GM23338 (cell line): ENCODE measurements at places on chromosomes 1 and 21. TPM values are rescaled to one million over a fixed set of nuclear protein-coding genes. Genes with fewer than 3 reads are reported as not detected.

The ASCL5 gene
- 0.54 TPM in 1 of 2 replicates, not detected in the other for total RNA-seq

GRCh38 chr1:45359882-45360513 lies 19.8 kb upstream of the MUTYH start:
- peak; percentile 77 for DNase-seq

- DNase-seq, result no peak
These were observed 155.2 kb upstream of the IRF2BP2 start for GRCh38 chr1:234765181-234765580.

The PGLYRP3 gene
- not detected in 2 replicates for total RNA-seq

- no peak for DNase-seq
These were observed 12.9 kb downstream of the DESI2 start for GRCh38 chr1:244665771-244666217.

The TSSK3 gene
- not detected in 2 replicates for total RNA-seq

The AMY1B gene
- total RNA-seq, result not detected in 2 replicates

GRCh38 chr1:56508523-56508983 lies 70.8 kb downstream of the PLPP3 start:
- no peak for DNase-seq

DNA sequence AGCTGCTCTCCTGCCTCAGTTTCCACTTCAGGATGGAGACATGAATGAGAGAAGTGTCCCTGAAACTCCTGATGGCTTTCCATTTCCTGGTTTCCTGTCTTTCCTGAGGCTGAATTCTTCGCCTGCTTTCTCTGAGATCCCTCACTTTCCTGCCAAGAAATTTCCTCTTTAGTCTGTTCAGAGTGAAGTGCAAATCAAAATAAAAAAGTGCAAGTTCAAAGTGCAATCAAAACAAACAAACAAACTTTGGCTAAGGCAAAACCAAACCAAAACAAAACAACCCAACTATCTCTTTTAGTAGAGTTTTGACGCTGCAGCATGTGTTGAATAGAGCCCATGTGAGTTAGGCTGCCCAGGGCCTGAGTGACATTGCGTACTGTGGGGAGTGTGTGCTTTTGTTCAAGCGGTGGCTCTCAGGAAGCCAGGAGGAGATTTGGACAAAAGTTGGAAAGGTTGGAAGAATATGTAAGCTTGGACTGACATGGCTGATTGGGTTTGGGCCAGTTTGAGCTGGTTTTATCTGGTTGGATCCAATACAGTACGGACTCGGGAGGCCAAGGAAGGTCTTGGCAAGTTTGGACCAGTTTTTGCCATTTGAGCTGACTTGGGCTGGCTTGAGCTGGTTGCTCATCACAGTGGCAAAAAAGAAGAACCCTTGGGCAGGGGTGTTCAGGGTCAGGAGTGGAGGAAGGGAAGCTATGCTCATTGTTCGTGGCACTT lies 61.1 kb upstream of the TINAGL1 start:
- no peak for DNase-seq

DNA sequence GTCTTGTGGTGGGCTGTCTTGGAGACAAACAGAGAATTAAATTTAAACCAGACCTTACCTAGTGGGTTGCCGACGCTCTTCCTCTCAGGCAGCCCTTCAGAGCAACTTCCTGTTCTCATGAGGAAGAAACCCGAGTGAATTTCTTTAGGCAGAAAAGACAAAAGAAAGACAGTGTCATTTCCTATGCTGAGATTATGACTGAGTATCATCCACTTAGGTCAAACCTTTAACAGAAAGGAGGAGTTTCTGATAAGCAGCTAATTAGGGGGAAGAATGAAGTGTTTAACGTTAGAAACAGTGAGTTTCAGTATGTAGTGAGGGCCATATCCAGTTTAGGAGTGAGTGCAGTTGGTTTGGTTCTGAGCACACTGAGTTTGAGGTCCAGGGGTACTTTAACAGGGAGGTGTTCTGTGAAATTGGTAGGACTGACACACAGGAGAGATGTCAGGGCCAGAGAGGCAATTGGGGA lies 38.7 kb downstream of the FASLG start:
- DNase-seq, result no peak

The ELAPOR1 gene
- 2.1 and 2.4 TPM in 2 replicates for total RNA-seq

DNA sequence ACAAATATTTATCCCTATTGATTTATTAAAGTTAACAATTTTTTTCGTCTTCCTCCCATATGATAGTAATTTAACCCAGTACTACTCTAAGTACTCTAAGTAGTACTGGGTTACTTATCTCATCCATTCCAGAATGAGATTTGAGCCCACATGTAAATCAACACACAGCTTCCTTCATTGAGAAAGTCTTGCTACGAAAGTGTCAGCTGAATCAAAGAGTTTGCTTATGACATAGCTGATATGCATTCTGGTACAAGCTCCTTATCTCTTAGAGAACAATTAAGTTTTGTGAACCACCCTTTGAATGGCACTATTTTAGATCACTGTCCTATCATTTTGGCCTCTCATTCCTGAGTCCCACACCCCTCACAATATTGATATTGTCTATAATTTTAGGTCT lies 2.4 kb upstream of the SLC44A3 start:
- DNase-seq, result no peak

DNA sequence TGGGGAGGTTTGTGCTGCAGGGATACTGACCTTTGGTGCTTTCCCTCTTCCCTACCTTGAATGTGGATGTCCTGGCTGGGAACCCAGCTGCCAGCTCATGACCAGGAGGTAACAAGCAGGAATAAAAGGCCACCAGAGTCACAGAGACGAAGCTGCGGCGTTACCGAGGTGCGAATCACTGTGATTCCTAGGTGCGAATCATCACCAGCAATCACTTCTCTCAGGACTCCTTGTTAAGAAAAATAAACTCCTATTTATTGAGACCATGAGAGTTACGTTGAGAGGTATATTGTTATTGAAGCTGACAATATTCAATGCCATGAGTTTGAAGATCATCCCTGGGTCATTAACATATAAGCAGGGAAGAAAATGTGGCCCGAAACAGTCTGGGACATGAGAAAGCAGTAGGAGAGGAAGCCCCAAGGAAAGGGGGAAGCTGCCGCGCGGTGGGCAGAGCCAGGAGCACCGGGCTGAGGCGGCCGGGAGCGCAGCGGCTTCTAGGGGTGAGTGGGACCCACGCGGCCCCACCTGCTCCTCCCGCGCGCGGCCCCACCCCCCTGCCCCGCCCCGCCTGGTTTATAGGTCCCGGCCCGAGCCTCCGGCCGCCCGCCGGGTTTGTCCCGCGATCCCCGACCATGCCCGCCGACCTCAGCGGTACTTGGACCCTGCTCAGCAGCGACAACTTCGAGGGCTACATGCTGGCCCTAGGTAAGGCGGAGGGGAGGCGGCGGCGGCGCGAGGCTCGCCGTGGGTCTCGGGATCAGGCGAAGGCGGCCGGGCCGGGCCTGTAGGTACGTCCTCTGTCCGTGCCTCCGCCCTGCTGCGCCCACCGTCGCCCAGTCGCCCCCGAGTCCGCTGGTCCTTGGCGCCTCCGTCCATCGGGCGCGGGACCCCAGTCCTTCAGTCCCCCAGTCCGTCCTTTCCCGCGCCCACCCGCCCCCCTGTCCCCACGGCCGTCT lies at the start of gene RBP7:
TSS of gene RBP7 (plus strand) at position 605 of the 959 bp plus-strand sequence. CDS start at position 636, 31 bp downstream.
- DNase-seq, result peak; percentile 63

The CYP4X1 gene
- 2.2 and 3.6 TPM in 2 replicates for total RNA-seq

- peak; percentile 52 for DNase-seq
These were observed 870 bp downstream of the FBXO28 start for GRCh38 chr1:224114787-224115175.

GRCh38 chr1:37726751-37727585 lies 34.7 kb downstream of the CDCA8 start:
- DNase-seq, result no peak

DNA sequence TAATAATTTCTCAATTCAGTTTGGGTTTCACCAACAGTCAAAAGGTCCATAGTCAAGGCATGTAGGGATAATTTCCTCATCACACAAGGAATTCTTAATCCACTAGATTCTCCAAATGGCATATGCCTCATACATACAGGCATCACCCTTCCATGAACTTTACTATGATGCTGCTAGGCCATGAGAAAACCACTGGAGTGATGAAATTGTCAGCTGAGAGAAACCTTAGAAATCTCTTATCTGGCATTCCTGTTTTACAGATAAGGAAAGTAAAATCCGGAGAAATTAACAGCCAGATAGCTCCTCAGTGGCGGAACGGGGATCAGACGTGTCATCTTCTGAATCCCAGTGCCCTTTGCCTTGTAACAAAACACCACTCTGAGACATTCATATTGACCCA lies 274.4 kb downstream of the NTNG1 start:
- DNase-seq, result no peak

The KANK4 gene
- 0.19 and 0.42 TPM in 2 replicates for total RNA-seq
